Mucosa of descending colon (tissue), 3 donors: ENCODE measurements at places on chromosomes 16 and 17. TPM values are rescaled to one million over a fixed set of nuclear protein-coding genes. Genes with fewer than 3 reads are reported as not detected.

Gene GUCY2D
- not detected for total RNA-seq

DNA sequence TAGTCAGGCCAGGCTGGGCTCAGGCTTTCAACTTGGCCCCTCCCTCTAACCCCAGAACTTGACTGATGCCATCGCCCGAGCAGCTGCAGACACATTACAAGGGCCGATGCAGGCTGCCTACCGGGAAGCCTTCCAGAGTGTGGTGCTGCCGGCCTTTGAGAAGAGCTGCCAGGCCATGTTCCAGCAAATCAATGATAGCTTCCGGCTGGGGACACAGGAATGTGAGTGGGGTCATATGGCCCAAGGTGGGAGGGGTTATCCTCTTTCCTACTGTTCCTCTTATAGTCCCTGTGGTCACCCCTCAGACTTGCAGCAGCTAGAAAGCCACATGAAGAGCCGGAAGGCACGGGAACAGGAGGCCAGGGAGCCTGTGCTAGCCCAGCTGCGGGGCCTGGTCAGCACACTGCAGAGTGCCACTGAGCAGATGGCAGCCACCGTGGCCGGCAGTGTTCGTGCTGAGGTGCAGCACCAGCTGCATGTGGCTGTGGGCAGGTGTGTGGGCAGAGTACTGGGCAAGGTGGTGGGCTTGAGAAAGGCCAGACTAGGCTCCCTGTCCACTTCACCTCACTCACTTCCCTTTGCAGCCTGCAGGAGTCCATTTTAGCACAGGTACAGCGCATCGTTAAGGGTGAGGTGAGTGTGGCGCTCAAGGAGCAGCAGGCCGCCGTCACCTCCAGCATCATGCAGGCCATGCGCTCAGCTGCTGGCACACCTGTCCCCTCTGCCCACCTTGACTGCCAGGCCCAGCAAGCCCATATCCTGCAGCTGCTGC, 2.1 kb upstream of the NRN1L start:
- no peak for DNase-seq

DNA sequence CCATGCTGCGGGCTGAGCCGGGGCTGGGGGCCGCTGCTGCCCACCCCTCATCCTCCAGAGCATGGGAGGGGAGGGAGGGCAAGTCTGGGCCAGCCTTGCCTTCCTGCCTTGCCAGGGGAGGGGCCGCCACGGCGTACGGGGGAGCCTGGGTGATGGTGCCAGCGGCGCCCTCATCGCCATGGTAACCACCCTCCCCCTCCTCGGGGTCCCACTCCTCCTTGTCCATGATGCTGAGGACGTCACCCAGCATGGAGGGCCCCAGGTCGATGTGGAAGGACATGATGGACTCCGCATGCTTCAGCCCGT, 23.9 kb upstream of the CPSF4L start:
- DNase-seq: no peak

Gene ZDHHC1
- total RNA-seq: 12.3 TPM

Gene RAD51D
- 9.1 TPM for total RNA-seq

Gene SPATA22
- total RNA-seq: not detected

GRCh38 chr17:20242271-20242670, 225.1 kb downstream of the LGALS9B start:
- DNase-seq: no peak

DNA sequence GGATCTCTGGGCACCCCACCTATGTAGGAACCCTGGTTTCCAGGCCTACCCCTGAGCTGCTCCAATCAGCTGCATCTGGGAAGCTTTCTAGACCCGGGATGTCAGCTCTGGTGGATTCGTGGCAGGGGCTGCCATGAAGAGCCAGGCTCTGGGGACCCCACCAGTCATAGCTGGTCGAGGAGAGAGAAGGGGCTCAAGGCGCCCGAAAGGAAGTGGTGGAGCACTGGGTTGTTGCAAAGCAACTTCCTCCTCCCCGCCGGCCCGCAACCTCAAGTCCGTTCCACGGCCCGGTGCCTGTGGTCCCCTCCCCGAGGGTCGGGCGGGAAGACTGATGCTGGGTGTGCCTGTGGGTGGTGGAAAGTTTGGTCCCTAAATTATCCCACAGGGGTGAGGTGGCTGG, 10.2 kb downstream of the TBKBP1 start:
- no peak for DNase-seq

Gene NT5C
- 97.6 TPM for total RNA-seq

Gene TBC1D3I
- 0.55 TPM for total RNA-seq

- DNase-seq: peak; percentile 67
Observed at GRCh38 chr17:72432143-72432621, 311.4 kb downstream of the SOX9 start.

GRCh38 chr16:52364500-52364899, 182.4 kb downstream of the TOX3 start:
- DNase-seq: no peak

Gene TEKT5
- total RNA-seq: 0.46 TPM
